ENCODE measurements at places on chromosomes 3 and 15. TPM values are rescaled to one million over a fixed set of nuclear protein-coding genes. Genes with fewer than 3 reads are reported as not detected.
A peak's percentile ranks its signal among the peaks of the same experiment; 100 is the strongest.

DNA sequence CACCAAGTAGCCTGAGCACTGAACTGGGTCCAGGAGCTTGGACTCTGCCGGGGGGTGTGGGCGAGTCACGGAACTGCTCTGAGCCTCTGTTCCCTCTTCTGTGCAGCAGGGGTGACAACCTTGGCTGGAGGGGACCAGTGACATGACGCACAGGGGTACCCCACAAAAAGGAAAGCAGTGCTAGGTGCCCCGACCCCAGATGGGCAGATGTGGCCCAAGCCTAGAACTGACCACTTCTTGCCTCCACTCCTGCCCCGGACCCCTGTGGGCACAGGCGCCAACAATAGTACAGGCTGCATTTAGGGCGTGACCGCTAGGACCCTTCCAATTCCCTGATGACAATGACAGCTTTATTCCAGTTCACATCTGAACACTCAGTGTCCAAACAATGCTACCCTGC lies 255.9 kb upstream of the LYSMD4 start:
- no peak for DNase-seq

DNA sequence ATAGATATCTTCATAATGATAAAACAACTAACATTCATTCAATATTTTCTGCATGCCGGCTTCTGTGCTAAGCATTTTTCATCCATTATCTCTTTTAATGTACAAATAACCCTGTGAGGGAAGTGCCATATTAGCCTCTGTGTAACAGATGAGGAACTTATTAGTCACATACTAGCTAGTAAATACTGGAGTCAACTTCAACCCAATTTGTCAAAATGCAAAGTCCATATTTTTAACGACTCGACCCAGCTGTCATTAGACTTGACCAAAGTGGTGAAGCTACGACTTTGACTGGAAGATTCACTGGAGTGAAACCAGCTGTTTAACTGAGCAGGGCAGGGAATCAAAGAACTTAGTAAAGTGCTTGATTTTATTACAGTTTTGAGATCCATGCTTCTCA lies 41.6 kb downstream of the PARP15 start:
- no peak for DNase-seq

DNA sequence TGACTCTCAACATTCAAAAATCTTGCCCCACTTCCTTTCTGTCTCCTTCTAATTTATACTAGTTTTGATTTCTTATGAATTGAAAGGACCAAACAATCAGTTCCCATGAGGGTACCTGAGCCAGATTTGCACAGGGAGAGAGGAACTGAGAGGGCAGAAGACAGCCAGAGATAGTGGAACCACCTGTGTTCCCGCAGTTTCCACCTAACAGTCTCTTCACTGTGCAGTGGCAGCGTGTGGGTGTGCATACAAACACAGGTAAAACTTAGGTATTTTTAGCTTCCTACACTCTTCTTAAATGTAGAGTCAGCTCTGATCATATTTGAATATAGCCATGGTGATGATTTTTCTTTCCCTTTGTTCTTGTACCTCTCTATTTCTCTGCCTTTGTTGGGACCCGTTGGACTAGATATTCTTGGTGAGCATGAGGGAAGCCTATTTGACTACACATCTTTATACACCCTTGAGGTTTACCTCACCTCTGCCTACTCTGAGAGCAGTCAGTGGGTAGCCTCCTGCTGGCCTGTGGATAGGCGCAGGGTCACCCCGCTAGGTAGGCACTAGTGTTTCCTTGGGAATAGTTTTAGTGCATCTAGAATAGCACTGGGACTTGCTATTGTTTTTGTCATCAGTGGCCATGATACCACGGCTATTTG lies 58.8 kb downstream of the MAP3K13 start:
- DNase-seq: no peak

GRCh38 chr15:81807186-81807585 lies 238.6 kb downstream of the MEX3B start:
- no peak for DNase-seq

GRCh38 chr3:192917028-192917403 lies 640 bp downstream of the MB21D2 start:
- DNase-seq: peak; percentile 59

- DNase-seq: no peak
Observed at GRCh38 chr15:67025719-67026609, 39.4 kb upstream of the SMAD3 start.

GRCh38 chr15:62727501-62727900 lies 315.0 kb upstream of the TPM1 start:
- no peak for DNase-seq

DNA sequence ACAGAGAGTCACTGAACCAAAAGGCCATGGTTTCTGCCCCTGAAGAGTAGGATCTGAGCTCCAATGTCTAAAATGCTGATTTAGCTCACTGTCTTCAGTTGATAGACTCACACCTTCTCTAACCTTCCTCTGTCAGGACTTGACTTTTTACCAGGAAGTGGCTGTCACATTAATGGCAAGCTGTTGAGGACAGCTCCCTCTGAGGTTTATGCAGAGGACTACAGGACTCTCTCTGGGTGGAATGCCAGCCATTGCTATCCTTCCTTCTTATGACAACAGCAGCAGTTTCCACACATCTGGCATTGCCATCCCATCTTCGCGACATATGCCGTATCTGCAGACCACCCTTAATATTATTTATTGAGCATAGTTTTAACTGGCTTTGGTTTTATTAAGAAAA lies 103.8 kb upstream of the PRICKLE2 start:
- DNase-seq: no peak

- no peak for DNase-seq
Observed at GRCh38 chr3:143821862-143822261, 26.4 kb downstream of the SLC9A9 start.

DNA sequence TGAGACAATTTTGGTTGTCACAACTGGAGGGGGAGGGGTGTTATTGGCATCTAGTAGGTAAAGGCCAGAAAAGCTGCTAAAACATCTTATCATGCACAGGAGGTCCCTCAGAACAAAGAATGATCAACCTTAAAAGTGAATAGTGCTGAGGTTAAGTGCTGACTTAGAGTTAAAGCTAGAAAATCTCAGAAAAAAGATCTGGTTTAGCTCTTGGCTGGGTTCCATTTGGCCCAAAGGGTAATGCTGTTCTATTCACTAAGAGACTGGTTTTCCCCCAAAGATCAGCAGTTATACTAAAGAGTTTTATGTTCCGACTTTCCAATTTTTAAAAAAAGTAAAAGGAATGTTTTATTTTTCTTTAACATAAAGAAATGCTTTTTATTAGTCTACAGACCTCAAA lies 15.6 kb downstream of the DCBLD2 start:
- DNase-seq: no peak

GRCh38 chr3:115233021-115233420 lies 85.9 kb upstream of the ZBTB20 start:
- no peak for DNase-seq

DNA sequence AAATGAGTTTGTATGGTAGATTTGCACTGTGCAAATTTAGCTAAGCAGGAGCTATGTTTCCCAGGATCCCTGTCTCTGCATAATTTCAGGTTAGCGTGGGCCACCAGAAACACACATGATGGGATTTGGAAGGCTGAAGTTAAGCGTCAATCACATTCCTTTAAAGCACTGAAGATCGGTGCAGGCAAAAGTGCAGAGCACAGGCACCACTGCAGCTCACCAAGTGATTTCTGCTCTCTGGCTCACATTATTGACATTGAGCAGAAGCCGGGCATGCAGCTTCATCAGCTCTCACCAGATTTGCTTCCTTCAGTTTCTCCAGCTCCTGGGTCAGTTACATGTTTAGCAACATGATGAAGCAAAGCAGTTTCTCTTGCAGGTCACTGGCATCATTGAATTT lies 256.4 kb upstream of the TGFBR2 start:
- DNase-seq: no peak

GRCh38 chr15:60047701-60048100 lies 43.6 kb downstream of the FOXB1 start:
- DNase-seq: no peak

DNA sequence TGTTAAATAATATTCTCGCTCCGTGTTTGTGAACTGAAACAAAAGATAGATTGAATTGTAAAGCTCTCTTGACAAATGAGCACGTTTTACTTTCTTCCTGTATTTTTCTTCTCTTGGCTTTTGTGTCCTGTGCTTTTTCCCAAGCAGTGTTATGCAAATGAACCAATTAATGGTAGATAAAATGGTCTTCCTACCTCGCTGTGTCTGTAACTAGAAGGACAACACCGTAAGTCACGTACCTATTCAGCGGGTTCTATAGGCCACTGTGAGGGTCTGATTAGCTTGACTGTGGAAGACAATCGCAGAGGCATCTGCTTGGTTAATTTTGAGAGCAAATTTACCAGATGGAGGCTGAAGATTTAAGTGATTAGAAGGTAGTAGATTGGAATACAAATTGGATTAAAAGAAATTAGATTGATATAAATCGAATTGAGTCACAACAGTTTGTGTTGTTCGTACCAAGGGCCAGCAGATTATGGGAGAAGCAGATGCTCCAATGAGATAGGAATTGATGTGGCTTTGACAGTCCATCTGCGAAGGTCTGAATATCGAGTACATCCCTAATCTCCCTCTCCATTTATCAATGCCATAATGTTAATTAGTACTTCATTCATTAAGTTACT lies 40.2 kb downstream of the ROBO2 start:
- no peak for DNase-seq

GRCh38 chr15:48102167-48102566 lies 18.6 kb upstream of the SLC24A5 start:
- DNase-seq: no peak

DNA sequence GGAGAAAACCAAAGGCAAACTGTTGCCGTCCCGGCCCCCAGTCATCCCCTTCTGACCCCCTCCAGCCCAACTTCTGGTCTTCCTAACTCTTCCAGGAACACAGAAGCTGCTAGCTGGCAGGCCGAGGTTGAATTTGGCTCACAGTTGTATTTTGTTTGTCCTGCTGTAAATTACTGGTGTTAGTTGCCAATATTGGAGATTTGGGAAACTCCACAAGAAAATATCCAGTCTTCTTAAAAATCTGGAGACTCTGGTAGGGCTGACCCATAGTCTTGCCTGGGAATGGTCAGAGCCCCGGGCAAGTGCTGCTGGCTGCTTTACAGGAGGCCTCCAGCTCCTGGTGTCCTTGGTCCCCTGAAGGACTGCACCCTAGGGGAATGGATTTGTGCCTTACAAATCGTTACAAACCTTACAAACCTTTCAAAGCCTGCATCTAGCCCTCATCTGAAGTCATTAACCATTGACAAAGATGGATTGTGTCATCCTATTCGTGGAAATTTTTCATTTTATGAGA lies 112.0 kb upstream of the MCTP2 start:
- DNase-seq: no peak

DNA sequence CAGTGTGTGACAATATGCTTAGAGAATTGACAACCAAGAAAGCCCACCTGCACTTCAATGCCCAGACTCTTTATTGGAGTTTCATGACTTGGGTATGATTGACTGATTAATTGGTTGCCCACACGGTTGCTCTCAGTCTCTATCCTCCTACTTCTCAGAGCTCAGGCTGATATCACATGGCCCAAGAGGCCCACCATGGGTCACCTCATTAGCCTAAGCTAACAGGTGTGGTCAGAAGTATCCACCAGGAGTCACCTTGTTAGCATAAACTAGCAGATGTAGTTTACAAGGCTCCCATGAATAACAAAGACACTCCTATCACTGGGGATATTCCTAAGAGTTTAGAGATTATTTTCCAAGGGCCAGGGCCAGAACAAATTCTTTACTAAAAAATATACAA lies 120.2 kb upstream of the MBNL1 start:
- DNase-seq: no peak

GRCh38 chr3:98521897-98522543 lies 682 bp downstream of the CLDND1 start:
- peak; percentile 20 for DNase-seq

DNA sequence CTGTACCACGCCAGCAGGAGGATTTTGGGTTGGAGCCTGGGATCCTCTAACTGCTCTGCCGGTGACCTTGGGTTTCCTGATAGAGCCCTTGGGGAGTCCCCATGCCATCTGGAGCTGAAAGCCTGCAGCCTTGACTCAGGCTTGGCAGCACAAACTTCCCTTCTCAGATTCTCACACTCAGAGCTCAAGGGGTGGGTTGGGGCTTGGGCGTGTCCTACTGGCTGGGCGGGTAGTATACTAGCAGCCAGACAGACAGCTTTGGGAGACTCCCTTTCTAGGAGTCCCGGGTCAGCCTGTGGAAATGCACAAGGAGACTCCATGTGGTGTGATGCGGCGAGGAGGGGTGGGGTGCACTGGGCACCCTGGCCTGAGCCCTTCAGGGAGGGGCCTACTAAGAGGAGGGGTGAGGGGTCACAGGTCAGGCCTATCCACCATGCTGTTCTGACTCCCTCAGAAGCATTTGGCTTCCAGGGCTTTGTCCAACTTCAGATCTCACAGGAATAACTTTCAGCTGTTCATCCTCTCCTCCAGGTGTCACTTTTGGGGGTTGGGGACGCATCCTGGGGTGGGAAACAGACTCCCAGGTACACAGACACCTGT lies 21.6 kb upstream of the PLXNA1 start:
- no peak for DNase-seq

DNA sequence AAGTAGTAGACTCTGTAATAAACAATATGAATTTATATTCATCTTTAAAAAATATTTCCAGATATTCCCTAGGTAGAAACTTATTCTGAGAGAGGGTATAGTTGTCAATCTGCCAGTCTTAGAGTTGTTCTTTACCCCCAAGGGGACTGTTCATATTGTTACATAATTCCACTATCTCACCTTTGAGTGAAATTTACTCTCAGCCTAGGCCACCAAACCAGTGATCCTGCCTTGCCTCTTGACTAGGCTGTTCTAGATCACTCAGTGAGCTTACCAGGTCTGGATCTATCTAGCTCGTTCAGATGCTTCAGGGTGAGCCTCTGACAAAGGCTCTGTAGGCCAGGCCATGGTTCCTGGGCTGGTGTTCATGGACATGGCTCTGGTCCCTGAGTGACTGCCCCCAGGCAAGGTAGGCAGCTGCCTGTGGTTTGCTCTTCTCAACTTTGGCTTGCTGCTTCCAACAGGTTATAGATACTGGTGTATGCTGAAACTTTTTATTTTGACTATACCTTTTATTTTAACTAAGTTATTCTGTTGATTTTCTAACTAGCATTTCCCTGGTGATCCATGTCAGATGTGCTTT lies 27.6 kb downstream of the ZNF592 start:
- DNase-seq: no peak

Gene TRAK1
- total RNA-seq: 46.3 TPM

Gene TRH
- total RNA-seq: 1.1 TPM

Gene TEX55
- total RNA-seq: not detected

Gene DHFR2
- 14.0 TPM for total RNA-seq

Gene GOLGA8F
- total RNA-seq: not detected

Gene C3orf49
- not detected for total RNA-seq

Gene HYAL1
- 0.16 TPM for total RNA-seq

Gene ADIPOQ
- not detected for total RNA-seq

Gene PP2D1
- total RNA-seq: not detected

Gene TMCO5A
- not detected for total RNA-seq

Gene C3orf70
- total RNA-seq: 26.8 TPM

Gene LEO1
- total RNA-seq: 42.1 TPM

Gene GPR149
- total RNA-seq: 0.16 TPM

Gene DET1
- total RNA-seq: 9.8 TPM

Gene ALDH1L1
- total RNA-seq: 2.7 TPM

Gene CILP
- total RNA-seq: 0.31 TPM

Gene CTXND1
- 0.31 TPM for total RNA-seq

Gene ARGFX
- not detected for total RNA-seq

Gene GOLGA8H
- 0.31 TPM for total RNA-seq
